Jurkat, Clone E6-1 (cell line): ENCODE measurements at places on chromosomes 2 and 18.

DNA sequence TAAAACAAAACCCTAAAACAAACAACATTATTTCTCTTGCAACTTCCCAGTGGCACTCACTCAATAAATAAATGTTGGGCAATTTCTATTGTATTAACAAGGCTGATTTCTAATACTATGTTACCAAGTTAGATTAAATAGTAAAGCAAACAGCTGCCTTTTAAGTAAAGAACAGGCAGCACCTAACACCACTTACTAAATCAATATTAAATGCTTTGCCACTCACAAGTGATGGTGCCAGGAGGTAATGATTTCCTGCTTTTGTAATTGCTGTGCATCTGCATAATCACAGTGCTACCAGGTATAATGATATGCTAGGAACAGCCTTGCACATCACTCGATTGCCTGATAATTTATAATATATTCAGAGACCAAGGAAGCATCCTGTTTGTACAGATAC lies 276.5 kb downstream of the NBAS start:
- no peak for DNase-seq

GRCh38 chr2:136128905-136129304 lies 11.0 kb upstream of the CXCR4 start:
- no peak for DNase-seq

DNA sequence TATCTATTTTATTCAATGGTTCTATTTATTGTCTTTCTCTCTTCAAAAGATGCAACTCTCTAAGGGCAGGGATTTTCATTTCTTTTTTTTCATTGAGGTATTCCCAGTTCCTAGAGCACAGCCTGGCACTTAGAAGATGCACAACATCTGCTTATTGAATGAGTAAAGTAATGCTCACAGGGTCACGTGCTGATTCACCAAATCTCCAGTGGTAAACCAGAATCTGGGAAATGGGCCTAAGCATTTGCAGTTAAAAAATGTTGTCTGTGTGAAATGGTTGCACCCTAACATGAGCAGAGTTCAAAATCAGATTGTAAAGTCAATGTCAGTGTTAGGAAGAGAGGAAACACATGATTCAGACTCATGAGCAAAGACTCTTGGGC lies 15.8 kb downstream of the SLC8A1 start:
- no peak for DNase-seq

DNA sequence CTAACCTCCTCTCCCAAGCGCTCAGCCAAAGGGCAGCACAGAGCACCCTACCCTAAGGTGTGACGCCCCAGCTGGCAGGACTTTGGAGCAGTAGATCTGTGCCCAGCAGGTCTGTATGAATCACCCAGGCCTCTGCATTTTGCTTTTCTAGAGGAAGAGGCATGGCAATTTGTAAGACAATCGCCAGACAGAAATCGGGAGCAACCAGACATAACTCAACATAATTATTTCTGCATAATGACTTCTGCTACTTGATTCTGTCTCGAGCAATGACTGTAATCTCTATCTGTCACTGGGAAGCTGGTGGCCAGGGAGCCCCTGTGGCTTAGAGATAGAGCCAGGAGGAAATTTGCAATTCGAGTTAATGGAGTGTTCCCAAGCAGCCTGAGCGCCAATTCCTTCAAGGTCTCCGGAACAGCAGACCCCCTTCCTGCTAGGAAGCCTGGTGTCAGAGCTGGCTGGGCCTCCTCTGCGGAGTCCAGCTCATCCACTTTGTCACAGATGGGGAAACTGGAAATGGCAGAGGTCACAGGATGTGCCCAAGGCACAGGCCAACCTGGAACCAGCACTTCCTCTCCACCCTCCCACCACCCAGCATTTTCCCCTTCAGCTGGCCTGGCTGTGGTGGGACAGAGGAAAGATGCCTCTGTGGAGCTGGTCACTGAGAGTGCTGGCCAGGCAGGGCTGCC lies 55.0 kb downstream of the ODC1 start:
- DNase-seq = no peak

DNA sequence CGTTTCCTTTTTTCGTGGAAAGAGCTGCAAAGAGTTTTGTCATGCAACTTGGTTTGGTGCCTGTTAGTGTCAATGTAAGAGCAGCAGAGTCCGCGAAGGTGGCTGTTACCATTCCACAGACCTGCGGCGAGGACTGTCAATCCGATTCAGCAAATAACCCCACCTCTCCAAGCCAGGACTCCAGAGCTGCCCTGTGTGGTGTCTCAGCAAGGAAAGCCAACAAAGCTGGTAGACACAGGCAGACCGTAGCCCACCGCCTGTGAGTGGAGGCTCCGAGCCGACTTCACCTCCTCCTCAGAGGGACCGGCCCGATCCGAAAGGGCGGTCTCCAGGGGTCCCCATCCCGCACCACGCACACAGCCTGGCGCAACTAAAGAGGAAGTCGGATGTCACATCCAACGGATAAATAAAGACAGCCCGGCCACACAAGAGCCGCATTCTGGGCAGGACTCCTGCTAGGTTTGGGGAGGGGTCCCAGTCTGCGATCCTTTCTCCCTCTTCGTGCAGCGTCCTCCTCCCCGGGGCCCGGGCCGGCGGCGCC lies 819 bp downstream of the ANKRD44 start:
- no peak for DNase-seq

GRCh38 chr18:30358555-30358954 lies 684.0 kb downstream of the DSC3 start:
- DNase-seq = no peak

GRCh38 chr2:29462293-29462692 lies 347.1 kb downstream of the CLIP4 start:
- DNase-seq = no peak

- DNase-seq = no peak
Measured at GRCh38 chr2:237291138-237291792, 122.7 kb downstream of the COL6A3 start.

GRCh38 chr2:190698895-190699294 lies 50.0 kb downstream of the NAB1 start:
- no peak for DNase-seq

GRCh38 chr2:174573621-174574081 lies 24.0 kb downstream of the WIPF1 start:
- DNase-seq = no peak

- DNase-seq = no peak
Measured at GRCh38 chr18:48319801-48320638, 89.2 kb downstream of the ZBTB7C start.

DNA sequence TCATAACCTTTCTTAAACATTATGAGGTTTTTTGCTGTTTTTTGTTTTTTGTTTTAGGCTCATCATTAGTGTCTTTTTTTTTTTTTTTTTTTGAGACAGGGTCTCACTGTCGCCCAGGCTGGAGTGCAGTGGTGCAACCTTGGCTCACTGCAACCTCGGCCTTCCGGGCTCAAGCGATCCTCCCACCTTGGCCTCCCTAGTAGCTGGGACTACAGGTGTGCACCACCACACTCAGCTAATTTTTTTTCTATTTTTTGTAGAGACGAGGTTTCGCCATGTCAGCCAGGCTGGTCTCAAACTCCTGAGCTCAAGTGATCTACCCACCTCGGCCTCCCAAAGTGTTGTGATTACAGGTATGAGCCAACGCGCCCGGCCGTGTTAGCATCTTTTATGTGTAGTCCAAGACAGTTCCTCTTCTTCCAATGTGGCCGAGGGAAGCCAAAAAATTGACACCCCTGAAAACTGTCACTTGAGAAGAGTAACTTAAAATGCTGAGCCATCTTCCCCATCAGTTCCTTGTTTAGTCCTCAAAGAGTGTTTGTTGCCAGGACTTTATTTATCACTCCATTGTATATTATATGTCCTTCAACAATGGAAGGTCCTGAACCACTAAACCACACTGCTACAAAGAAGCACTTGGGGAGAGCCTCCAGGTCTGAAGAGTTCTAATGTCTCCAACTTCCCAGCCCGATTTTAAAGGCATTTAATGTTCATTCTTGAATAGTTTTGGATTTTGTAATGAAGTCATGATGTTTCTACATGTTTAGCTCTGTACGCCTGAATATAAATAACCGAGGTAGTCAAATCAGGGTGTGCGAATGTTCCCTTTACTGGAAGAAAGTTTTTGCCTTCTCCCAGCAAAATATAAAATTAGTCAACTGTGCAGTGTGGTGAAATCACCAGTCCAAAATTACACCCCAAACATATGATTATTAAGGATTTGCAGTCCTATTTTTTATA lies 26.4 kb downstream of the ZNF516 start:
- no peak for DNase-seq

DNA sequence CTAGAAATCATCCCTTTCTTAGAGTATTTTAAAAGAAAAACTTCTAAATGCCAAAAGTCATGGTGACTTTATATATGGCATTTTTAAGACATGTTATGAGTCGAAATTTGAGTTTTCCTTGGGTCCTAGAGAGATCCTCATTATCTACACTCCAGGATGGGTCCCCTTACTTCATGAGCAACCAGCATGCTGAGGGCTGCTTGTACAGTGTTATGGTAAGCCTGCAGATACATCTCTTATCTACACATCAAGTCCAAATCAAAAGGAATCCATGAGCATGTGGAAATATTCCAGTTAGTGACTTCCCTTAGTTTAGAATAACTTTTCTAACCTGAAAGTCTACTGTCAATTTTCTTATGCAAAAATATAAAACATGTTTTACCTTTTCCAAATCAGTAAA lies 58.7 kb downstream of the SLC66A3 start:
- DNase-seq = no peak

DNA sequence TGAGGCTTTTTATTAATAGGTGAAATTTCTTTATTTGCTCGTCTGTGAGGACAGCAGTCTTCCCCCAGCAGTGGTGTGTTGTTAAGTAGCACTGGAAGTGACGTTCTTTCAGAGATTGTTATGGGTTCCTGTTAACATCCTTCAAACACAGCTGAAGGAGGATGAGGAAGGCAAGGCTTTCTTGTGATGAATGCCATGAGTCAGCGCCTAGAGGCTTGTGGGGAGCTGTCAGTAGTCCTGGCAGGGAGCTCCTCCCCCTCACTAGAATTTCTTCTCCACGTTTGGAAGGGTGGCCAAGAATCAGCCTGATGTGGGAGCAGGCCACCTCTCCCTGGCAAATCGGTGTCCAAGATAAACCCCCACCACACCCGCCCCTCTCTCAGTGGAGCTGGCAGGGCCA lies 113.2 kb downstream of the ARHGEF4 start:
- no peak for DNase-seq

- no peak for DNase-seq
Measured at GRCh38 chr2:21251216-21251980, 127.6 kb downstream of the TDRD15 start.

- no peak for DNase-seq
Measured at GRCh38 chr2:54555318-54555837, 99.3 kb downstream of the SPTBN1 start.

DNA sequence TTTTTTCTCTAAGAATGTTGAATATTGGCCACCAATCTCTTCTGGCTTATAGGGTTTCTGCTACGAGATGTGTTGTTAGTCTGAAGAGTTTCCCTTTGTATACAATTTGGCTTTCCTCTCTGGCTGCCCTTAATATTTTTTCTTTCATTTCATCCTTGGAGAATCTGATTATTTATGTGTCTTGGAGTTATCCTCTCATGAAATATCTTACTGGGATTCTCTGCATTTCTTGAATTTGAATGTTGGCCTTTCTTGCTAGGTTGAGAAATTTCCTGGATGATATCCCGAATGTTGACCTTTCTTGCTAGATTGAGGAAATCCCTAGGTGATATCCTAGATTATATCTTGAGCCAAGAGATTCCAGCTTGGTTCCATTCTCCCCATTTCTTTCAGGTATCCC lies 125.6 kb downstream of the SLC5A7 start:
- DNase-seq = no peak

DNA sequence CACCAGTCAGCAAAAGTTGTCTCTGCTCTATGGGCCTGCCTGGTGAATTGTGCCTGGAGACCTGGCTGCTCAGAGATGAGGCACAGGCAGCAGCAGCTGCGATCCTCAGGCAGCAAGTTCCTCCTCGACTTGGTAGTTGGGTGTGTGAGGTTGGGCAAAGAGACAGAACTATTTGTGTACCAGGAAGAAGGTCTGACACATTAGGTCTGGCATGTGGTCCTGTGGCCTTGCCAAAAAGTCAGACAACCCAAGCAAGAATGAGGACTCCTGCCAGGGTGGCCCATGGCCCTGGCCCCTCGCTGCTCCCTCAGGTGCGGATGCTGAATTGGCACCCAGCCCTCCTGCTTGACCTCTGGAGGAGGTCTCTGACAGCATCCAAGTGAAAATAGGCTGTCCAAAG lies 192.7 kb downstream of the DYSF start:
- DNase-seq = no peak

- no peak for DNase-seq
Measured at GRCh38 chr18:23593720-23594119, 7.4 kb upstream of the NPC1 start.

GRCh38 chr2:214057986-214058385 lies 352.9 kb upstream of the VWC2L start:
- no peak for DNase-seq

DNA sequence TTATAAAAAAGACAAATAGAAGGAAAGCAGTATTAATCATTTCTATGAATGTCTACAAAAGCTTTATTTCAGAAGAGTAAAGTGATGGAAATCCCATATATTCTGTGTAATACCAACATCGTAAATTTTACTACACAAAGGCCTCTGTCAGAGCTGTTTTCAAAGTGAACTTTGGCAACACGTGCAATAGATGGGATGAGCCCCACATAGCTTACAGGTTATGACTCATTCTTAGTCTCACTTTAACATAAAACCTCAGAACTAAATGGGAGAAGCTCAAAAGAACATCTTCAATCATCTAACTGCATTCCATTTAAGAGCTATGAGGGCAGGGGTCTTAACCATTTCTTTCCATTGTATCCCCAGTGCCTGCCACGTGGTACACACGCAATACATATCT lies 11.5 kb downstream of the VPS4B start:
- DNase-seq = no peak

DNA sequence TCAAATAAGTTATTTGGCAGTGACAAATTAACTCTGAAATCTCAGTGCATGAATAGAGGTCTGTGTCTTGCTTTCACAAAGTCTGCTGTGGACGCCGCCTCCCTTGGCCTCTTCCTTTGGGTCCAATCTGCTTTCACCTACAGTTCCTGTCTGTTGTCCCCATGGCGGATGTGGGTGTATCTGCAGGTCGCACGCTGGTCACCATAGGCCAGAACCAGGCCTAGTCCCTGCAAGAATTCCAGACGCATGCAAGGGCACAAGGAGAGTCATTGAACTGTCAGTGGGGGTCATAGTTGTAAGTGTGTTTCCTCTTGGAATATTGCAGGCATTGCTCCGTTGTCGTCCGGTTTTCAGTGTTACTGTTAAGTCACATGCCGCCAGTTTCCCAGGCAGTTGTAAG lies 7.4 kb downstream of the SOCS6 start:
- no peak for DNase-seq

GRCh38 chr18:13566941-13567746 lies 159.2 kb downstream of the FAM210A start:
- DNase-seq = no peak
